ENCODE measurements at places on chromosomes 3 and 15.

- no peak for DNase-seq
Observed at GRCh38 chr15:46854564-46854963, 862.7 kb upstream of the SEMA6D start.

- no peak for DNase-seq
Observed at GRCh38 chr15:92839696-92840095, 60.4 kb upstream of the CHD2 start.

DNA sequence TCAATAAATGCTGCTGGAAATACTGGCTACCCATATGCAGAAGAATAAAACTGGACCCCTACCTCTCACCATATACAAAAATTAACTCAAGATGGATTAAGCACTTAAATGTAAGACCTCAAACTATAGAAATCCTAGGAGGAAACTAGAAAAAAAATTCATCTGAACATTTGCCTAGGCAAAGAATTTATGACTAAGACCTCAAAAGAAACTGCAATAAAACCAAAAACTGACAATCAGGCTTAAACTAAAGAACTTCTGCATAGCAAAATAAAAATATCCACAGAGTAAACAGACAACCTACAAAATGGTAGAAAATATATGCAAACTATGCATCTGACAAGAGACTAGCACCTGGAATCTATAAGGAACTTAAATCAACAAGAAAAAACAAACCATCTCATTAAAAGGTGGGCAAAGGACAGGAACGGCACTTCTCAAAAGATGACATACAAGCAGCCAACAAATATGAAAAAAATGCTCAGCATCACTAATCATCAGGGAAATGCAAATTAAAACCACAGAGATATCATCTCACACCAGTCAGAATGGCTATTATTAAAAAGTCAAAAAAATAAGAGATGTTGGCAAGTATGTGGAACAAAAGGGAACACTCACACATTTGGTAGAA is 47.0 kb downstream of the MYO9A start:
- no peak for DNase-seq

GRCh38 chr3:25571285-25571684 is 93.4 kb downstream of the TOP2B start:
- no peak for DNase-seq

- DNase-seq: no peak
Observed at GRCh38 chr3:182692695-182693094, 100.6 kb upstream of the ATP11B start.
